Activated naive CD4-positive, alpha-beta T cell treated with anti-CD3 and anti-CD28 coated beads, Interleukin-2, amount 50 U/mL, for 72 hours (primary cell): ENCODE measurements at places on chromosomes 2 and 18.

DNA sequence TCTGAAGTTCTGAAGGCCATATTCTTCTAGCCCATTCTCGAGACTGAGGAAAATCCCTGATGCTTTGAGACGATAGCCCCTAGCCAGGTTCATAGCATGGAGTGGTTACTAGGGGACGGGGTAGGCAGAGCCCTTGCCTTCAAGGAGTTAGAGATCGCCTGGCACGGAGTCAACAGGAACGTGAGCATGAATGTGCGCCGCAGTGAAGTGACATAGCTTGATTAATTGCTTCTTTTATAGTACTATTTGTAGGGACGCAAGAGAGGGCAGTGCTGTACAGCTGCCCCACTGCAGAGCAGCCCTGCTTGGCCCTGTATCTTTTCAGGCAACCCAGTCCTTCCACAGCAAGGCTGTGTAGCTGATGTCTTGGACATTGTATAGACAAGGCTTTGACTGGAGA lies 26.2 kb downstream of the HRH4 start:
- no peak for DNase-seq

DNA sequence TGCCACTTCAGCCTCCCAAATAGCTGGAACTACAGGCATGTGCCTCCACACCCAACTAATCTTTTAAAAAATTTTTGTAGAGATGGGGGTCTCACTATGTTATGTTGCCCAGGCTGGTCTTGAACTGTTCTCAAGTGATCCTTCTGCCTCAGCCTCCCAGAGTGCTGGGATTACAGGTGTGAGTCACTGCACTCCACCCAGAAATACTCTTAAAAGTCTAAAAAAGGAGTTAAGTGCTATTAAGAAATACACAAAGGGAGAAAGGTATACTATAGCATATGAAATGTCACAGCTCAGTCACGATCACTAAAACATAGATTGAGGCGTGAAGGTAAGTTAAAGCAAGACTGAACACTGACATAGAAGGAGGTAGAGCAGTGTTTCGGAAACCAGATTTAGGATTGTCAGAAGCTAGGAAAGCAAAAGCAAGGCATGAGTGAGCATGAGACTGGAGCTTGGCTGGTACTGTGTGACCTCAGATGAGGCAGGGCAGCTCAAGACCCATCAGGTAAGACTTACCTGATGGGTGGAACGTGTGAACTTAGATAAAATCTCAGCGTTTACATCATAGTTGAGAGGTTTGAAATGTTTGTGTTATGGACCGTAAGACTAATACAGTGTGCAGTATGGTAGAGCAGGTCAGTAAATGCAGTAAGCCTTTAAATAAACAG lies 9.2 kb downstream of the CCNYL1 start:
- no peak for DNase-seq

- no peak for DNase-seq
Measured at GRCh38 chr18:10143596-10143995, 229.8 kb downstream of the VAPA start.

GRCh38 chr2:26758790-26759321 lies 5.2 kb upstream of the SLC35F6 start:
- no peak for DNase-seq

GRCh38 chr18:34757666-34758065 lies 47.6 kb downstream of the DTNA start:
- DNase-seq: no peak

DNA sequence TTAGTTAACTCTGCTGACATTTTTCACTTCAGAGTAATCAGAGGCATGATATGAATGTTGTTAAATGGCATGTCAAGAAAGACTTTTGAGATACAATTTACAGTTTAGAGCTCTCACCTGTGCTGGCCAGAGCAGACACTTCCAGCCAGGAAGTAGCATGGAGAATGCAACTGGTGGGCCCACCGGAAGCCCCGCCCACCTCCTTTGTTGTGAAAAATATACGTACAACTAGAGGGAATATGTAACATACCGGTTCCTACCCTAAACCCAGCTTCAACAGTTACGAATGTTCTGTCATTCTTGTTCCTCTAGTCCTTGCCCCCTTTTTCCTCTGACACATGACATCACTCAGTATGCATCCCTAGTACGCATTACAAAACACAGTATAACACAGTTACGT lies 70.2 kb upstream of the ITM2C start:
- peak; percentile 27 for DNase-seq

GRCh38 chr2:129923265-129924091 lies 56.0 kb upstream of the RAB6C start:
- DNase-seq: peak; percentile 9

DNA sequence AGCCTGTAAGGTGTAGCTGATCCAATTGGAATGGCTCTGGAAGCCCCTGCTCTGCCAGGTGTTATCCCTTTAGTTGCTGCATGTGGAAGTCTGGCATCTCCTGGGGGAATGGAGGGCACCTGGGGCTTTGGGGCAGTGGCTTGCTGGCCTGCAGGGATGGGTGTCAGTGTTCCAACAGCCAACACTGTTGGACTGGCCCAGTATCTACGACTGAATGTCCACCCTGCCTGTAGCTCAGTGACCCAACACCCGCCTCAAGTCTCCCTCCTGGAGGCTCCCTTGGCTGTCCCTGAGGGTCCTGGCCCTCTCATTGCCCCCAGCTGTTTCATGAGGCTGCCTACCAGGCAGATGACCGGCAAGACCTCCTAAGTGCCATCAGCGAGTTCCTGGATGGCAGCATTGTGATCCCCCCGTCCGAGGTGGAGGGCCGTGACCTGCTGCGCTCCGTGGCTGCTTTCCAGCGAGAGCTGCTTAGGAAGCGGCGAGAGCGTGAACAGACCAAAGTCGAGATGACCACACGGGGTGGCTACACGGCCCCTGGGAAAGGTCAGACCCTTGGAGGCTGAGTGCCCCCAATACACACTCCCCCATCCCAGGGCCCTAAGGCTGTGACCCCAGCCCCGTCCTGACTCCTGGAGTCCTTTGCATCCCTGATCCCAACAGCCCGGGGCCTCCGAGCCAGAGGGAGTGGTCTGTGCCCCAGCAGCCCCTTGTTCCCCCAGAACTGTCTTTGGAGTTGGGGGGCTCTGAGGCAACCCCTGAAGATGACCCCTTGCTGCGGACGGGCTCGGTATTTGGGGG lies 7.7 kb downstream of the SLC4A3 start:
- DNase-seq: no peak

GRCh38 chr2:178377046-178377445 lies 73.9 kb downstream of the PRKRA start:
- DNase-seq: no peak

DNA sequence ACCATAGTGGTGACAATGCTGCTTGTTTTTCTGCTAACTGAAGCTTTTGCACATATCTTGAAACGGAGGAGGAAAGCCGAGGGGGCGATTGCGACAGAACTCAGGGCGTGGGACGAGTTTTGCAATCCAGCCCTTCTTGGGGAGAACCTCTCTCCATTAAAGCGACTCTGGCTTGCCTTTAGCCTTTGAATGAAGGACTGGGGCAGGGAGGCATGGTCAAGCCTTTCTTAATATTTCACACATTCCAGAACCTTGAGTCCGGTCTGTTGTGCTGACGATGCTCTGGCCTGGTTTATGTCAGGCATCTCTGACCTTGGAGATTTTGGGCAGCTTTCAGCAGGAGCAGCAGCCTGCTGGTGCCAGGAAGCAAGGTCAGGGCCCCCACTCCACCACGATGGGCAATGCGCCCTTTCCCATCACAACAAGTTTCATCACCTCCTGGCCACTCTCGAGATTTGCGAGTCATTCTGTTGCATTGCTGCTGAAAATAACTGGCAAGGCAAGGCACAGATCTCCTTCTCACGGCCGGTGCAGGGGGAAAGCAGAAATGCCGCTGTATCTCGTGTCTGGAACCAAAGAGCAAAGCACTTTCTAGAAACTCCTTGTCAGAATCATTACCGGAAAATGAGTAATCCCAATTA lies 10.8 kb downstream of the EMILIN2 start:
- DNase-seq: no peak

DNA sequence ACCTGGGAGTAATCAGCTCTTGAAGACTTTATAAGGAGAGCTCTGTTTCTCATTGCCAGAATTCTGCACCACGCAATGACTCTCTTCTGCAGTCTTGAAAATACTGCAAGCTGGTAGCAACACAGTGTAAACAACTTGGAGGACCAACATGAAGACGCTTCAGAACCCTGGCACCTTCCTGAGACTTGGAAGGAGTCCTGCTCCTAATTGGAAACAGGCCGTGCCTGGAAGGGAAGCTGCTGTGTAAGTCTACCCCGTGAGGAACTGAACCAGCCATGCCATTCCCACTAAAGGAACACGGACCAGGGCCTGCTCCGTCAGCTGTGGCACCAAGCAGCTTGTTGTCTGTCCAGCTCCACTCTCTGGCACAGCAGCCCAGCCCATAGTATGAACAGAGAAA lies 171.1 kb downstream of the PAX3 start:
- DNase-seq: no peak
